ENCODE measurements at places on chromosomes 12 and 14. TPM values are rescaled to one million over a fixed set of nuclear protein-coding genes. Genes with fewer than 3 reads are reported as not detected.

Gene CLEC1B
- not detected for total RNA-seq

Gene MYF5
- total RNA-seq, result not detected

Gene IFI27L1
- 51.0 TPM for total RNA-seq

Gene PMCH
- 0.70 TPM for total RNA-seq

Gene RNASE7
- total RNA-seq, result not detected

Gene SLCO1A2
- not detected for total RNA-seq

Gene DYRK4
- 22.9 TPM for total RNA-seq

Gene AICDA
- not detected for total RNA-seq

Gene TMTC2
- 5.1 TPM for total RNA-seq

Gene IAPP
- not detected for total RNA-seq

Gene DPF3
- 15.4 TPM for total RNA-seq

Gene SLC17A8
- not detected for total RNA-seq

Gene GALNT6
- total RNA-seq, result 18.6 TPM

Gene MOAP1
- total RNA-seq, result 23.1 TPM

Gene L3HYPDH
- 15.6 TPM for total RNA-seq

Gene SERPINA10
- total RNA-seq, result not detected

Gene WSCD2
- not detected for total RNA-seq

Gene RBP5
- total RNA-seq, result 1.8 TPM

Gene LGR5
- total RNA-seq, result not detected

Gene SYNDIG1L
- total RNA-seq, result not detected

Gene WNT1
- 0.73 TPM for total RNA-seq

Gene TESPA1
- 112 TPM for total RNA-seq

Gene NTS
- total RNA-seq, result not detected

Gene CRACR2A
- total RNA-seq, result 34.3 TPM

Gene LYSET
- 7.4 TPM for total RNA-seq

Gene CMA1
- not detected for total RNA-seq

Gene THTPA
- 11.6 TPM for total RNA-seq
